Esophagus squamous epithelium (tissue), 5 donors: ENCODE measurements at places on chromosomes 4 and X.

DNA sequence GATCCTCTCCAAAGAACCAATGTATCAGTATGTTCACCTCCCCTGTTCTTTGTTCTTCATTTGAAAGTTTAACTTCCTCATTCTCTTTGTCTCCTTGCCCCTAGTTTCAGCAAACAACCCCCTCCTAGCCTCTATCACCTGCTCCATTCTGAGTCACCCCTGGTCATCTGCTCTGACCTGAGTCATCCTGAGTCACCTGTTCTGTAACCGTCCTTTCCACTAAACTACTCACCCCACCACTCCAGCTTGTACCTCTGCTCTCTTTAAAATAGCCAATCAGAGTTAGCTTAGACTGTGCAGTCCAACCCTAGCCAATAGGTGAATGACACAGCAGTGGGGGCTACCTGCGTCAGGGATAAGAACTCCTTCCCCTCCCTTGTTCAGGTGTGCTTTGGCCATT is 249.8 kb upstream of the AADAT start:
- no peak overlapping the region for H3K4me3 ChIP-seq
- H3K36me3 ChIP-seq = no peaks in the 10 kb centered on the region
- no peak for DNase-seq
- no peaks in the 10 kb centered on the region for H3K4me1 ChIP-seq

DNA sequence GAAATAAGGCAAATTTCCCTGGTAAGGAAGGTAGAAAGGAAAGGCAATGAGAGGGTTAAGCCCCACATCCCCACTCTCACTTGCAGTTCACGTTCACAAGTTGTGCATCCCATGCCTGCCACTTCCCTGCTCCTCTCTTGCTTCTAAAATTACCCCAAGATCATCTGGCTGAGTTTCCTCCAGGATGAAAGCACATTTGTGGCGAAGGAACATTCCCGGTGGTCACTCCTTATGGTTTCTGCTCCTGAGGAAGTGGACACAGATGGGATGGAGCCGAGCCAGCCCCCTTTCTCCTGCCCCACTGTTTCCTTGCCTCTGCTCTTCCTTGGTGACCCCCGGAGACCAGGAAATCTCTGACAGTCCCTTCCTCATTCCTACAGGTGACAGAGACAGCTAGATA is 37.5 kb downstream of the SPINK2 start:
- no peak overlapping the region for H3K27ac ChIP-seq
- no peak for DNase-seq
- no peak overlapping the region for H3K4me3 ChIP-seq
- H3K27me3 ChIP-seq = no peaks in the 10 kb centered on the region
- no peaks in the 10 kb centered on the region for H3K36me3 ChIP-seq
- H3K4me1 ChIP-seq = no peaks in the 10 kb centered on the region

DNA sequence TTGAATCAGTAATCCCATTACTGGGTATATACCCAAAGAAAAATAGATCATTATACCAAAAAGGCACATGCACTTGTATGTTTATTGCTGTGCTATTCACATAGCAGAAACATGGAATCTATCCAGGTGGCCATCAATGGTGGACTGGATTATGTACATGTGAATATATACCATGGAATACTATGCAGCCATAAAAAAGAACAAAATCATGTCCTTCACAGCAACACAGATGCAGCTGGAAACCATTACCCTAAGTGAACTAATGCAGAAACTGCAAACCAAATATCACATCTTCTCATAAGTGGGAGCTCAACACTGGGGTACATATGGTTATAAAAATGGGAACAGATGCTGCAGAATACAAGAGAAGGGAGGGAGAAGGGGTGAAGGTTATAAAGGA is 110.7 kb downstream of the ABCB7 start:
- no peak overlapping the region for H3K4me3 ChIP-seq
- no peaks in the 10 kb centered on the region for H3K27me3 ChIP-seq
- no peak overlapping the region for H3K27ac ChIP-seq
- no peak for DNase-seq

GRCh38 chrX:78331708-78332107 is 4.3 kb upstream of the CYSLTR1 start:
- H3K4me1 ChIP-seq = peaks cover 9% of the 10 kb centered on the region
- H3K36me3 ChIP-seq = no peaks in the 10 kb centered on the region

DNA sequence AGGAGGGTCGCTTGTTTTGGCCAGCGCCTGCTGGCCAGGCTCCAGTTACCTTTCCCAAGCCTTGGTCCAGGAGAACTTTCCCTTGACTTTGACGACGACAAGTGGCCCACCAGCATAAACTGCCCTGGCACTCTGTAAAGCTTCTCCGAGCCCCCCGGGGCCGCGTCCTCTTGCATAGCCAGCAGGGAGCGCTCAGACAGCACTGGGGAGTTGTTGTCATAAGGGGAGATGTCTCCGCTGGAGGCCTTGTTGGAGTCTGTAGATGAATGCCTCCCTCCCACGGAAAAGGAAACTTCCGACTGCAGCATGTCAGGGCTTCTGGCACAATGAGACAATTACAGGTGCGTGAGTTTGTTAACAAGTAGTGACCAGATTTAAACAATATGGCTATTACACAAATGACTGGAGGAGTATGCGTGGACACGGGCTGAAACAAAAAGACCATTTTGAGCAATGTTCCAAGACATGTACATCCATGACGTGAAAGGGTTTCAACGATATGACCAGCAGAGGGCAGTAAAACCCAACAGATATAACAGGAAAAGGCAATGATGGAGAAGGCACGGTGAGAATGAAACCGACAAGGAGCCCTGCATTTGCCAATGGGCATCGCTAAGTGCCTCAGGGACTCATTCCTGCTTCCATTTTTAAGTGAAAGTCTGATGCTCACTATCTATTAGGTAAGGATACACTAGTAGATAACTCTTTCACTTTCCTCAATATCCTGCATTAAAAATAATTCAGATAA is 33.0 kb downstream of the HCCS start:
- H3K4me3 ChIP-seq = no peak overlapping the region
- no peak overlapping the region for H3K27ac ChIP-seq
- H3K27me3 ChIP-seq = no peaks in the 10 kb centered on the region
- no peaks in the 10 kb centered on the region for H3K4me1 ChIP-seq

GRCh38 chr4:40150932-40151331 is 45.9 kb upstream of the RHOH start:
- no peak overlapping the region for H3K4me3 ChIP-seq
- no peak overlapping the region for H3K27ac ChIP-seq
- H3K36me3 ChIP-seq = no peaks in the 10 kb centered on the region
- no peaks in the 10 kb centered on the region for H3K4me1 ChIP-seq

GRCh38 chr4:37001688-37002436 is 242.7 kb upstream of the NWD2 start:
- H3K4me1 ChIP-seq = no peaks in the 10 kb centered on the region
- H3K27ac ChIP-seq = no peak overlapping the region
- DNase-seq = no peak
- no peaks in the 10 kb centered on the region for H3K27me3 ChIP-seq

DNA sequence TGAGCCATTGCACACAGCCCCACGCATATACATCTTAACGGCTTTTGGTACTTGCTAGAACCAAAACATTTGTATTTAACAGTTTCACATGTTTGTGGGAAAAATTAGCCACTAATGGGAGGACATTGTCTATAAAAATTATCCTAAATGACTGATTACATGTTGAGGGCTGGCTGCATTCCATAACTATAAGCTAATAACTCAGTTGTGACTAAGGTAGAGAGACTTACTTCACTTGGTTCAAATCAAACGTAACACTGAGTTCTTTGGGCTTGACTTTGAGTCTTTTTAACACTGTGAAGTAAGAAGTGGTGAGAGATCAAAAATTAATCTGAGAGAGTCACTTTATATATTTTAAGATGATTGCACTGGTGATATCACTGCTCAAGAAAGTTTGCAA is 47.9 kb upstream of the PGRMC2 start:
- DNase-seq = no peak
- H3K27ac ChIP-seq = no peak overlapping the region
- no peaks in the 10 kb centered on the region for H3K4me1 ChIP-seq
- no peak overlapping the region for H3K4me3 ChIP-seq
- no peaks in the 10 kb centered on the region for H3K36me3 ChIP-seq

DNA sequence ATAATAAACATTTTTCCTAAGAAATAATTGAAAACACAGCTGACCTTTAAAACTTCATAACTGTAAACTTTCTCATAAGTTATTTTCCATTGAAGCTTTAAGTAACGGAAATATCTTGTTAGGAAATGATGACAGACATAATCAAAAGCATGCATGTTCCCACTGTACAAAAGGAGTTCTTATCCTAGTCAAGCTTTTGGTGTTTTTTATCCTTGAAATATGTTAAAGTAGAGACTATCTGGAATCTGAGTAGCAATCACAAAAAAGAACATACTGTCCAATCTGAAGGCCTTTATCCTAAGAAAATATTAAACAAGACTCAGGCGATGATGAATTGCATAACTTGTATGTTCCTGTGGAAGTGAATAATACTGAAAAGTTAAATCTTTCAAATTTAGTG is 14.4 kb downstream of the GEMIN8 start:
- H3K36me3 ChIP-seq = no peaks in the 10 kb centered on the region
- no peak overlapping the region for H3K27ac ChIP-seq
- DNase-seq = no peak
- no peaks in the 10 kb centered on the region for H3K27me3 ChIP-seq

DNA sequence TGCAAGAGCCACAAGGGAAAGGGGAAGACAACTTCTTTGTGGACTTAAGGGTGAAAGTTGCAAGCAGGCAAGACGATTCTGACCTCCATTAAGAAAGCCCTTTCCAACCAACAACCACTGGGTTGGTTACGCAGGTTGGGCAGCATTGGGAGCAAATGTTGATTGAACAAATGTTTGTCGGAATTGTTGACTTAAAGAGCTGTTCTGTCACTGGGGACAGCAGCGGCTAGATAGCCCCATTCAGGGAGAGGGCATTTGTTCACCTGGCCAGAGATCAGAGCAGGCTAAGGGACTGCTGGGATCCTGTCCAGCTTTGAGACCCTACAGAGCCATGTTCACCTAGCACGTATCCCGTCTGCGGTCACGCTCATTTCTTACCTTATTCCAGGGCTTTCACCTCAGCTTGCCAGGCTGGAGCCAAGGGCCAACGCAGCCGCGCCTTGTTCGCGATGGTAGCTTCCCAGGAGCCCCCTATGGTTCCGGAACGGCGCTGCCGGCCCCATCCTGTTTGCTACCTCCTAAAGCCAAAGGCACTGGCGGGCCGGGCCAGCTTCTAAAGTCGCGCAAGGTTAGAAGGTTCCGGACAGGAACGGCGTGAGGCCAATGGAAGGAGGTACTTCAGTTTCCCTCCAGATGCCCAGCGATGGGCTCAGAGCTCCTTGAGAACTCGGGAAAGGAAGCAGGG is 24.6 kb downstream of the F9 start:
- H3K27ac ChIP-seq = no peak overlapping the region
- H3K36me3 ChIP-seq = no peaks in the 10 kb centered on the region
- H3K27me3 ChIP-seq = no peaks in the 10 kb centered on the region
- H3K4me3 ChIP-seq = no peak overlapping the region
- DNase-seq = no peak

DNA sequence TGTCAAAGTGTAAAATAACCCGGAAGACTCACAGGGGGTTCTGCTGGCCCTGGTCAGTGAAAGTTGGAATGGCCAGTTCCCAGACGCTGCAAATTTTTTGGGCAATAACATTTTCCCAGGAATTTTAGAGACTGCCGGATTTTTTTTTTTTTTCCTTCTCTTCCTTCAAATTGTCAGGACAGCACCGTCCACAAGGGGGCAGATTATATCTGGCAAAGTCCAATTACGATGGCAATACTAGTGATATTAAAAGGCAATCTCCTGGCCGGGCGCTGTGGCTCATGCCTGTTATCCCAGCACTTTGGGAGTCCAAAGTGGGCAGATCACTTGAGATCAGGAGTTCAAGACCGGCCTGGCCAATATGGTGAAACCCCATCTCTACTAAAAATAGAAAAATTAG is 20.5 kb downstream of the SLC25A5 start:
- no peak overlapping the region for H3K4me3 ChIP-seq
- H3K27ac ChIP-seq = no peak overlapping the region
- no peaks in the 10 kb centered on the region for H3K27me3 ChIP-seq
- peaks cover 18% of the 10 kb centered on the region for H3K4me1 ChIP-seq
- H3K36me3 ChIP-seq = no peaks in the 10 kb centered on the region

- H3K4me1 ChIP-seq = peaks cover 8% of the 10 kb centered on the region
- H3K27me3 ChIP-seq = no peaks in the 10 kb centered on the region
- H3K36me3 ChIP-seq = no peaks in the 10 kb centered on the region
- no peak for DNase-seq
Measured at GRCh38 chr4:57065730-57066482, 44.3 kb downstream of the IGFBP7 start.

GRCh38 chr4:152738827-152739226 is 40.7 kb downstream of the TIGD4 start:
- H3K4me1 ChIP-seq = peaks cover 12% of the 10 kb centered on the region
- H3K36me3 ChIP-seq = no peaks in the 10 kb centered on the region
- no peaks in the 10 kb centered on the region for H3K27me3 ChIP-seq
- H3K27ac ChIP-seq = no peak overlapping the region
- no peak overlapping the region for H3K4me3 ChIP-seq
